Posterior vena cava (tissue), 2 donors: ENCODE measurements at places on chromosomes 6 and 20. TPM values are rescaled to one million over a fixed set of nuclear protein-coding genes. Genes with fewer than 3 reads are reported as not detected.

ZNF165 gene
- total RNA-seq, result 0.48 TPM

BEND6 gene
- 18.5 TPM for total RNA-seq

COL9A1 gene
- not detected for total RNA-seq

SIRPB2 gene
- 13.3 TPM for total RNA-seq

HSPA1A gene
- total RNA-seq, result 157 TPM

RHAG gene
- total RNA-seq, result 0.28 TPM

DNA sequence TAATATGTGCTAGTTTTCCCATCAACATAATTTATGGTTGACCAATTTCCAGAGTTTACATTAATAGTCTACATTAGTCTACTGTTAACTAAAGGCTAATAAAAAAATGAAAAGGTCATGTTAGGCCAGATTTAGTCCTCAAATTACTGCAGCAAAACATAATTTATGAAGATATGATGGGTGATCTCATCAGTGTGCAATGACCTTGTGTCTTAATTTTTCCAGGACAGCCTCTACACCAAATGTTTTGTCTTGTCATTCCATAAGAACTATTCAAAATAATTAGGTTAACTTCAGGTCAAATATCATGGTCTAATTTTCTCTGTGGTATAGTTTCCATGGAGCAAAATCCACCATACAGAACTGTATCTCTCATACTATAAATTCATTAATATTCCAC is 234.2 kb downstream of the COL12A1 start:
- DNase-seq, result no peak

DNA sequence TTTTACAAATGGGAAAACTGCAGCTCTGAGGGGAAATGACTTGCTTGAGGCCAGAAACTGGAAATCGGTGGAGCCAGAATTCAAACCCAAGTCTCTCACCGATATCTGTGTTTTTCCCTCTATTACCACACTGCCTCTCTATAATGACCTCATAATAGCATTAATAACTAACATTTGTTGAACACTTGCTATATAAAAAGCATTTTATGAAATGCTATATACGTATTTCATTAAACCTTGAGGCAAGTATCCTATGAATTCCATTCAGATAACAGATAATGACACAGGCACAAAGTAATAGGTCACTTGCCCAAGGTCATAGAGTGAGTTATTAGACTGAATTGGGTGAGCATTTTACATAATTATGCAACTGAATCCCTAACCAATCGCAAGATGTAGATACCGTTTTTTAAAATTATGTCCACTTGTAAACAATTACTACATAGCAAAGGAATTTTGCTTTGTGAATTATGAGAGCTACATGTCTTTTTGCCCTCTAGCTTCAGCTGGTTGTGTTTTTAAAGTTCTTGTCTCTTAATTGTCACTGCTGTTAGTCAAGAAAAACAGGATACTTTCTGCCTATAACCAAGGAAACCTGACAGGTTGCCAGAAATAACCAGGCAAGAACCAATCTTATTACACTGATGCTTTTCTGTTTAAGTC is 4.7 kb downstream of the DSN1 start:
- no peak for DNase-seq

- DNase-seq, result no peak
Observed at GRCh38 chr6:1170794-1171193, 141.1 kb upstream of the FOXQ1 start.

GRCh38 chr6:55617272-55617671 is 38.3 kb upstream of the HMGCLL1 start:
- DNase-seq, result no peak

DNA sequence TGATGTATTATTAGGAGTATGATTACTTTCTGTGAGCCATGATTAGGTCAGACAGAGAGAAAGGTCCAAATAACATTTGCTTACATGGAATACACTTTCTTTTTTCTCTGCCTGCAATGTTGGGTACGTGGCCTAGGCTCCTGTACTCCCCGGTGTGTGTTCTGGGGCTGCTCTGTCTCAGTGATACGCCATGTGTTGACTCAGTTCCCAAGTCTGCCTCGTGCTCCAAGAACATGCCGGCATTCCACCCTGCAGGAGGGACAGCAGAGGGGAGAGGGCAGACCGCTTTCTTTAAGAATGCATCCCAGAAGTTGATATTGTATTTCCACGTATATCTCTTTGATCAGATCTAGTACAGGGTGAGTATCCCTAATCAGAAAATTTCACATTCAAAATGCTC is 33.3 kb upstream of the THBS2 start:
- no peak for DNase-seq

DNA sequence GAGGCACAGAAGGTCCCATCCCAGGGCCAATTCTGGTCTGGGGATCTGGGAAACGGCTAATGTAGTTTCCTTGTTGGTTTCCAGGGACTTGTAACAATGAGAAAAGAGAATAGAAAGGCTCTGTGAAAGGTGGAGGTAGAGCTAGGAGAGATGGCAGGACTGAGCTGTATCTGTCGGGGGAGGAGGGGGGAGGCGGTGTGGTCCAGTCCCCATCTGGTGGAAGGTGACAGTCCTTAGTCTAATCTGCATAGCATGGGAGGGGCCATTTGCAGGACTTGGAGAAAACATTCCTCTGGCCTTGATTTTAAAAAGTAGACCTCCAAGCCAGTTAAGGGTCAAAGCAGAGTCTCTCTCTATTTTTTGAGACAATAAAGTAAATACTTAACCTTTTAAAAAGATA is 137.1 kb downstream of the DNAH8 start:
- no peak for DNase-seq

- no peak for DNase-seq
Observed at GRCh38 chr20:31476294-31476585, 1.2 kb downstream of the REM1 start.

- DNase-seq, result no peak
Observed at GRCh38 chr6:111767752-111768430, 105.4 kb downstream of the FYN start.
